ENCODE measurements at places on chromosomes 3 and 15. TPM values are rescaled to one million over a fixed set of nuclear protein-coding genes. Genes with fewer than 3 reads are reported as not detected.

GRCh38 chr3:138383715-138384465, 35.5 kb downstream of the MRAS start:
- no peak for DNase-seq

GRCh38 chr3:100968932-100969906, 24.0 kb downstream of the ABI3BP start:
- DNase-seq = peak; percentile 55

Gene SPINK8
- not detected for polyA plus RNA-seq

DNA sequence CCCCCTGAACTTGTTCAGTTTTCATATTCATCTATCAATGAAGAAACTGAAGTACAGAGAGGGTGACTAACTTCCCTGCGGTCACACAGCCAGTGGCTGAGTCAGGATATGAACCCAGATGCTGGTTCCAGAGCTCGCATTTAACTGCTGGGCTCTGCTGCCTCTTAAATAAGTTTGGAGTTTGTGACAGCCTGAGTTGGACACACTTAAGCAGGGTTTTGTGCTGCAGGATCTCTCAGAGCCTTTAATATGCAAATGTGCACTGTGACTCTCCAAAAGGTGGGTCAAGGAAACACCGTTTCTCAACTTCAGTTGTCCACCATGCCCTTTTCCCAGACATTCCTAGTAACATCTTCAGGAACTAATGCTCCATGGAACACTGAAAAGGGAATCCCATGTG, 45.8 kb downstream of the EBLN2 start:
- no peak for DNase-seq

- no peak for DNase-seq
Observed at GRCh38 chr3:66665021-66665695, 164.3 kb upstream of the LRIG1 start.

GRCh38 chr3:43259626-43260025, 26.7 kb upstream of the SNRK start:
- DNase-seq = no peak

DNA sequence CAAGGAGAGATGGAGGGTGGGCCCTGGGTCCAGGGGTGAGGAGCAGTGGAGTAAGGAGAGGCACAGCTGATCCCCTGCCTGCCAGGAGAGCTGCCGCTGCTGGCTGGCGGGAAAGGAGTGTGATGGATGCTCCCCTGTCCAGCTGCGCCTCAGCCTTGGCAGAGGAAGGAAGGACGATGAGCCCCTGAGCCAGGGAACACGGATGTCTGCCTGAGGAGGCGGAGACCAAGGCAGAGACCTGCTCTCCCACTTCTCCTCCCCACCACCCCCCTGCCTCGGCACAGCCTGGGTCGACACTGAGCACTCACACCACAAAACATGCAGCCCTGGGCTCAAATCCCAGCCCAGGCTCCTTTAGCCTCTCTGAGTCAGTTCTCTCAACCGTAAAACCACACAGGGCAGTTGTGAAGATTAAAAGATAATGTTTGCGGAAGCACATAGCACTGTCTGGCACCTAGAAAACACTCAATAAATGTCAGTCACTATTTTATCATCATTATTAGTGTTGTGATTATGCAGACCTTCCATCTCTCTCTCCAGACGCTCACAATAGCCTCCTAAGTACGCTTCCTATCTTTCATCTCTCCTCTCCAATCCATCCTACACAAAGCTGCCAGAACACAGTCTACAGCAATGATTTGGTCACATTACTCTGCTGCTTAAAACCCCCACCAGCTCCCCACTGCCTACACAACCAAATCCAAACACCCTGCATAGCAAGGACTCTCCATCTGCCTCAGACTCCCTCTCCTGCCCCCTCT, 52.2 kb downstream of the SEMA5B start:
- DNase-seq = no peak

DNA sequence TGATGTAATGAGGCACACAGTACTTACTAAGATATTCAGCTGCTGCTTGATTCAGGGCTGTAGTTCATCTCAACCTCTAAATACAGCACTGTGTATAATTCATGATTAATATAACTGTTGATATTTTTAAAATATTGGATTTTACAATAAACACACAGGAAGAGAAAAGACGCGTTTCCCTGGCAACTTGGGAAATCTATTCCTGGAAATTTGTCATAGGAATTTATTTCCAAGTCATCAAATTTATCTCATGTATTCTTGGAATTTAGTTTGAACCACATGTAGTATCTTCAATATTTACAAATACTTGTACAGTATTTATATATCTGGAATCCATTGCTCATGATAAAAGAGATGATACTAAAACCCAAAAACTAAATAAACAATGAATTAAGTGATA, 30.6 kb downstream of the EPHA3 start:
- no peak for DNase-seq

DNA sequence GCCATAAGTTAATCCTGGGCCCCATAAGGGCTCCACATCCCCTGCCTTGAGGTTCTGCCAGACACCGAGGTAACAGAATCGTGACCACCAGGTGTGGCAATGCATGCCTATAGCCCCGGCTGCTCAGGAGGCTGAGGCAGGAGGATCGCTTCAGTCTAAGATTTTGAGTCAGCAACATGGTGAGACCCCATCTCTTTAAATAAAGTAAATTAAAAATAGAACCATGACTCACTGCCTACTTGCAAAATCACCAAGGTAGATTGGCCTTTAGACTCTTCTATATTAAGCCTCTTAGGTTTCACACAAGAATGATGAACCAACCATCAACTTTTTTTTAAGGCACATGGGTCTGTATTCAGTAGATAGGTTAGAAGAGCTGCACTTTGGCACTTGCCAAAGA, 9.7 kb downstream of the WDR5B start:
- DNase-seq = no peak
